Renal pelvis (tissue), 12 donors: ENCODE measurements at places on chromosomes 2 and 18. TPM values are rescaled to one million over a fixed set of nuclear protein-coding genes. Genes with fewer than 3 reads are reported as not detected.

Gene FZD7
- polyA plus RNA-seq, result 54.8 TPM

Gene C2orf74
- 40.1 TPM for polyA plus RNA-seq

Gene CCDC141
- polyA plus RNA-seq, result 0.12 TPM

Gene PSMA8
- not detected for polyA plus RNA-seq

Gene CAPN14
- 0.07 TPM for polyA plus RNA-seq

Gene LRP2
- 232 TPM for polyA plus RNA-seq

Gene CREG2
- polyA plus RNA-seq, result 0.37 TPM

Gene CKAP2L
- polyA plus RNA-seq, result 12.4 TPM

Gene DSG1
- polyA plus RNA-seq, result 0.10 TPM

Gene RAB6D
- polyA plus RNA-seq, result 1.2 TPM

Gene FIGN
- polyA plus RNA-seq, result 9.3 TPM

Gene CXCR2
- polyA plus RNA-seq, result 0.36 TPM

Gene NAT8
- 29.7 TPM for polyA plus RNA-seq

Gene RESP18
- not detected for polyA plus RNA-seq

Gene MGAT4A
- polyA plus RNA-seq, result 24.8 TPM

Gene SF3B1
- 564 TPM for polyA plus RNA-seq

Gene STARD6
- 0.44 TPM for polyA plus RNA-seq

Gene SERPINB4
- polyA plus RNA-seq, result 0.19 TPM

Gene OLA1
- polyA plus RNA-seq, result 149 TPM

Gene ALK
- polyA plus RNA-seq, result 0.22 TPM

Gene MAL
- 352 TPM for polyA plus RNA-seq

Gene C1QL2
- polyA plus RNA-seq, result not detected

Gene FEV
- 0.17 TPM for polyA plus RNA-seq

Gene C2orf92
- 22.1 TPM for polyA plus RNA-seq

Gene TRPM8
- polyA plus RNA-seq, result 0.10 TPM

Gene ACKR3
- 74.6 TPM for polyA plus RNA-seq

Gene ABCB11
- polyA plus RNA-seq, result 0.09 TPM

Gene SMCHD1
- polyA plus RNA-seq, result 55.0 TPM

Gene KIAA2012
- 0.19 TPM for polyA plus RNA-seq

Gene MRPS9
- polyA plus RNA-seq, result 52.7 TPM

Gene NAGK
- polyA plus RNA-seq, result 113 TPM

Gene RFTN2
- polyA plus RNA-seq, result 14.5 TPM

Gene NEU2
- not detected for polyA plus RNA-seq

Gene CXCR1
- not detected for polyA plus RNA-seq

Gene TMEM200C
- 2.3 TPM for polyA plus RNA-seq

Gene ERMN
- polyA plus RNA-seq, result 0.55 TPM

Gene LINC00305
- polyA plus RNA-seq, result 3.1 TPM

Gene GAREM2
- 9.3 TPM for polyA plus RNA-seq
